ENCODE measurements at places on chromosomes 16 and 17.

DNA sequence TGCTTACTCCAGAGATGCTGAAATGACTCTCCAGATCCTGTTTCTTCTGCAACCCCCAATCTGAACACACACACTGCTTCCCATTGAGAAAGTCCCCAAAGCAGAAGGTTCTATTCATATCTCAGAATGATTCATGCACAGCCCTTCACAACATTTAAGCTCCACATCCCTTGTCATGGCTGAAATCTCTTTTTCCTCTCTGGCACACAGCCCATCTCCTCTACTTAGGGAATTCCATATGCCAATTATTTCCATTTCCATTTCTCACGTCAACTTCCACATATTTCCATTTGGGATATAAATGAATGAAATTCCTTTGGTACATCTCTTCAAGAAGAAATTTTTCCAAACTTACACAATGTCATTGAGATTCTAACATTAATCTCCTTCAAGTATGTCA lies 119.6 kb downstream of the CDH11 start:
- no peak for DNase-seq

DNA sequence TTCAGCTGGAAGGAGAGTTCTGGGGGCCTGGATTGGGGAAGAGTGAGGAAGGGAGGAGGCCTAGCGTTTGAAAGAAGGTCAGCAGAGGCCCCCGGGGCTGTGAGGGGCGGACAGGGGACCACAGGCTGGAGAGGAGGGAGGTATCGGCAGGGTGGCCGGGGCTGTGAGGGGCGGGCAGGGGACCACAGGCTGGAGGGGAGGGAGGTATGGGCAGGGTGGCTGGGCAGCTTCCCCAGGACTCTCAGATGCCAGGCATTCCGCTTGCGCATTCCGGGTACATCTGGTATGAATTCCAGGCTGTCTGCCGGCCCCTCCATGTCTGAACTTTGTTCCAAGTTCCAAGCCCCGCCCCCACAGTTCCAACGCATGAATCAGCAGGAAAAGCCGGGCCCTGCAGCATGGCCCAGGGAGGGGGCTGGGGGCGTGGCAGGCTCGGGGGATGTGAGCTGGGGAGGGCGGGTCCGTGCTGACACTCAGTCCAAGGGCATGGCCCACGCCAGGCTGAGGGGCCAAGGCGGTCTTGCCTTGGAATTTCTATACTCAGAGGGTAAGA lies 4.3 kb upstream of the TLCD2 start:
- DNase-seq: no peak

GRCh38 chr16:12300945-12301500 lies 324.5 kb downstream of the SNX29 start:
- DNase-seq: no peak

GRCh38 chr16:19375561-19376158 lies 42.0 kb upstream of the TMC5 start:
- no peak for DNase-seq

DNA sequence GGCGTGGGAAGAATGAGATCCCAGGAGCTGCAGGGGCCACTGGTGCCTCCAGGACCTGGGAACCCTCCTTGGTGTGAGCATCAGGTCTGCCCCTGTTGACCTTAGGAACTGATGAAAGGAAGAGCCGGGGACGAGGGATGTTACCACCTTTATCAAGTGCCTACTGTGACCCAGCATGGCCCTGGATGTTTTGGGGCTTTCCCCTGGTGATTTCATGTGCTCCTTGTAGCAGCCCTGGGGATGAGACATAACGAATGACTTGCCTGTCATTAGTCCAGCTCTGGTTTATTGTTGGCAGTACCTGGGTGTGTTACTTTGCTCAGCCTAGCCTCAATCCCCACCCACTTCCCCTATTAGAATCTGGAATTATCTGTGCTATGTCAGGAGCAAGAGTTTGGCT lies 39.9 kb downstream of the WSCD1 start:
- no peak for DNase-seq

DNA sequence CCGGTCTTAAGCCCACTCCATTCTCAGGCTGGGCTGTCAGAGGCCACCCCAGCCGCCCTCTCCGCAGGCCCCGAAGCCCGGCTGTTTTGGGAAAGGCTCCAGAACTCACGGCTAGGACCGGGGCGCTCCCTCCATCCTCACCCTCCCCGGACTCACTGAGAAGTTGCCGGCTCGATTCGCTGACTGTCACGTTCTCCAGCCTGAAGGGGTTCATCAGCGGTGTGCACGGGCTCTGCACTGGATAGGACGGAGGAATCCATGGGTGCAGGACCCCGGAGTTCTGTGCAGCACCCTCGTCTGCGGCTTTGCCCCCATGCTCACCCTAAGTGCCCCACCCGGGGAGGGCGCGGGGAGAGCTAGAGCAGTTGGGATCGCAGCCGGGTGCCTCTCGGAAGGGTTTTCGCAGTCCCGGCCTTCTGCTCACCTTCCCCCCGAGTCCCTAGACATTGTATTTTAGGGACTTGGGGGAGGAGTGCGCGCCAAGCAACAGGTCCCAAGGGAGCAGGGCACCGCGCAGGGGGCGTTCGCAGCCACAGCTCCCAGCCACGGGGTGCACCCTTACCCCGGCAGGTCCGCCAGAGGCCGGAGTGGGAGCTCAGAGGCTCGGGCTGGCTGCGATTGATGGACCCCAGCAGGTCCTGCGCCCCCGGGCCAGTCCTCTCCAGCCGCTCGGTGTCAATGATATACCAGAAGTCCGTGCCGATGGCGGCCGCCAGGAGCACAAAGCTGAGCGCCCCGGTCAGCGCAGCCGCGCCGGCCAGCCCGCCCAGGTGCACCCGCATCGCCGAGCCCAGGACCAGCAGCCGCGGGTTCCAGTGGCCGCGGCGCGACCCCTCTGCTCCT lies 1.0 kb downstream of the TMEM114 start:
- no peak for DNase-seq

DNA sequence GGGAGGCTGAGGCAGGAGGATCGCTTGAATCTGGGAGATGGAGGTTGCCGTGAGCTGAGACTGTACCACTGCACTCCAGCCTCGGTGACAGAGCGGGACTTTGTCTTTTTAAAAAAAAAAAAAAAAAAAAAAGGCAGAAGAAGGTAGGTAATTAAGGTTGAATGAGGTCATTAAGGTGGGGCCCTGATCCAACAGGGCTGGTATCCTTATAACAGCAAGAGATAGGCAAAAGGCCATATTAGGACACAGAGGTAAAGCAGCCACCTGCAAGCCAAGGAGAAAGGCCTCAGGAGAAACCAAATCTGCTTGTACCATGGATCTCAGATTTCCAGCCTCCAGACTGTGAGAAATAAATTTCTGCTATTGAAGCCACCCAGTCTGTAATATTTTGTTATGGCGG lies 60.3 kb downstream of the SPAG9 start:
- DNase-seq: no peak

Data from activated CD4-positive, alpha-beta T cell treated with anti-CD3 and anti-CD28 coated beads for 24 hours (primary cell).